ENCODE measurements at places on chromosomes 12 and 14. TPM values are rescaled to one million over a fixed set of nuclear protein-coding genes. Genes with fewer than 3 reads are reported as not detected.

Gene OR6C2
- not detected for total RNA-seq

Gene GNS
- total RNA-seq = 84.6 TPM

Gene RNF212B
- not detected for total RNA-seq

Gene CYP27B1
- not detected for total RNA-seq

Gene NFATC4
- total RNA-seq = 79.1 TPM

- H3K27me3 ChIP-seq = no peaks in the 10 kb centered on the region
- H3K4me3 ChIP-seq = no peak overlapping the region
- no peaks in the 10 kb centered on the region for H3K4me1 ChIP-seq
- no peak for DNase-seq
- H3K27ac ChIP-seq = no peak overlapping the region
Observed at GRCh38 chr12:45575417-45575816, 154.1 kb upstream of the ARID2 start.

DNA sequence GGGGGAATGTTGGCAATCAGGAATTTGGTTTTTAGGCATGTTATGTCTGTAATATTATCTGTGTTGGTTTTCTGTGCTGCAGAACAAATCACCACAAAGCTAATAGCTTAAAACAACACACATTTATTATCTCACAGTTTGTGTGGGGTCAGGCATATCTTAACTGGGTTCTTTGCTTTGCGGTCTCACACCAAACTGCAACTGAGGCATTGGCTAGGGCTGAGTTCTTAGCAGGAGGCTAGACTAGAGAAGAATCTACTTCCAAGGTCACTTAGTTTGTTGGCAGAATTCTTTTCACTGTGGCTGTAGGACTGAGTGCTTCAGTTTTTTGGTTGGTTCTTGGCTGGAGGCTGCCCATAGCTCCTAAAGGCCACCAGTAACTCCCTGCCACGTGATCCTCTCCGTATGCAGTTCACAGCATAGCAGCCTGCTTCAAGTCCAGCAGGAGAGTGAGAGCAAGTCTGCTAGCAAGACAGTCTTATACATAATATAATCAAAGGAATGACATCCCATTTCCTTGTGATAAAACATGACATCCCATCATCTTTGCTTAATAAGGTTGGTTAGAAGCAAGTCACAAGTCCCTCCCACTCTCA, 21.6 kb downstream of the ATF1 start:
- no peaks in the 10 kb centered on the region for H3K36me3 ChIP-seq
- no peaks in the 10 kb centered on the region for H3K4me1 ChIP-seq
- H3K27ac ChIP-seq = no peak overlapping the region
- no peak for DNase-seq
- no peak overlapping the region for H3K4me3 ChIP-seq

GRCh38 chr14:104223101-104224041, 85.0 kb downstream of the KIF26A start:
- H3K27me3 ChIP-seq = no peaks in the 10 kb centered on the region
- no peaks in the 10 kb centered on the region for H3K36me3 ChIP-seq
- no peak for DNase-seq
- H3K27ac ChIP-seq = no peak overlapping the region
- no peaks in the 10 kb centered on the region for H3K4me1 ChIP-seq
- no peak overlapping the region for H3K4me3 ChIP-seq

- no peaks in the 10 kb centered on the region for H3K4me1 ChIP-seq
- no peak overlapping the region for H3K27ac ChIP-seq
- peaks cover 28% of the 10 kb centered on the region for H3K27me3 ChIP-seq
- no peak overlapping the region for H3K4me3 ChIP-seq
- no peaks in the 10 kb centered on the region for H3K36me3 ChIP-seq
- no peak for DNase-seq
Observed at GRCh38 chr12:117091758-117092510, 7.3 kb downstream of the TESC start.

DNA sequence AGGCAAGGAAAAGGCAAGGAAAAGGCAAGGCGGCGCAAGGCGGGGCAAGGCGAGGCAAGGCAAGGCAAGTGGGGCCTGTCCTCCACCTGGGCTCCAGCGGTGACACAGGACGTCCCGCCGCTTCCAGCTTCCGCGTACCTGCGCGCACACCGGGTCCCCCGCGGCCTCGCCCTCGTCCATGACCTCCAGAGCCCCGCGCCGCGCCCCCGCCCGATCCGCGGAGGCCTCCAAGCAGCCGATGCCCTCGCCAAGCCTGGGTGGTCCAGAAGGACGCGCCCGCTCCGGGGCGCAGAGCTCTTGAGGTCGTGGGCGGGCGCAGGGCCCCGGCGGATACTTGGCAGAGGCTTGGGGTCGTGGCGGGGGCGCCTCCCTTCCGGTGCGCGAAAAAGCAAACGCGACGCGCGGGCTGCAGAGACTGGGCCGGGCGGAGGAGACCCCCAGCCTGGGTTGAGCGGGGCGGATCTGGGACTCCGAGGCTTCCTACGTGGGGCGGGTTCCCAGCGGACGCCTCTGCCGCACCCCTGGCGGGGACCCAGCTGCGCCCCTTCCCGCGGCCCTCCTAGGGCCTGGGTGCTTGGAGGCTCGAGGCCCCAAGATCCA, 60.8 kb upstream of the EIF5 start:
- H3K36me3 ChIP-seq = no peaks in the 10 kb centered on the region
- no peak overlapping the region for H3K4me3 ChIP-seq
